ENCODE measurements at places on chromosomes 6 and 20.

- DNase-seq: no peak
Measured at GRCh38 chr6:119440953-119441352, 91.4 kb upstream of the MAN1A1 start.

- peak; percentile 54 for DNase-seq
Measured at GRCh38 chr6:63636518-63637021, 968 bp downstream of the PHF3 start.

DNA sequence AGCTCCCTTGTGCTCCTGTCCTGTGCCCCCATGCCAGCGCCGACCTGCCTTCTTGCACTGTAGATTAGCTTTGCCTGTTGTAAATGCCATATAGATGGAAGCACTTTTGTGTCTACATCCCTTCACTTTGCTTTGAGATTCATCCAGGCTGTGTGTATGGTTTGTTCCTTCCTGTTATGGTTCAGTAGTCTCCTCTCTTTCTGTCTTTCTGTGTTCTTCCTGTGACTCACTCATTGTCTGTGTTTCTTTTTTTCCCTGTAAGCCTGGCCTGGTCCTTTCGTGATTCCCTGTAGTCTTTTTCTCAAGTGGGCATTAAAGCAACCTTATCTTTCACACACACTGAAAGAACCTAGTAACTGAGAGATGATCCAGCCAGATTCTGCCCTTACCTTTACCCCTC lies 66.6 kb downstream of the JARID2 start:
- DNase-seq: no peak

DNA sequence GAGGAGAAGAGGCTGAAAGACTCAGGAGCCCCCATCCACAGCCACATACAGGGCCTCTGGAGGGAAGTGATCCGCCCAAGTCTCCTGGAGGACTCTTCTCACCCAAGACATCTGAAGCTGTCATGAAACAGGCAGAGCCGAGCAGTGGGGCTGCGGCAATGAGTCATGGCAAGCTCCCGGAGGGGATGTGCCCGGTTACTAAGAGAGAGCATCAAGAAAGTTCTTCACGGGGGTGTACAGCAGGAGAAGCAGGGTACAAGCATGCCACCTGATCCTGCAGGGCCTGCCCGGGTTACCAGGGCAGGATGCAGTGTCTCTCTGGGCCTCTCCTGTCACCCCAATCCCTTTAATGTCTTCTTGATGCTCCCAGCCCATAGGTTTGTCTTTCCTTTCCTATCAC lies 21.1 kb downstream of the TRIM26 start:
- DNase-seq: no peak

GRCh38 chr6:8335381-8335780 lies 100.0 kb downstream of the SLC35B3 start:
- DNase-seq: no peak

DNA sequence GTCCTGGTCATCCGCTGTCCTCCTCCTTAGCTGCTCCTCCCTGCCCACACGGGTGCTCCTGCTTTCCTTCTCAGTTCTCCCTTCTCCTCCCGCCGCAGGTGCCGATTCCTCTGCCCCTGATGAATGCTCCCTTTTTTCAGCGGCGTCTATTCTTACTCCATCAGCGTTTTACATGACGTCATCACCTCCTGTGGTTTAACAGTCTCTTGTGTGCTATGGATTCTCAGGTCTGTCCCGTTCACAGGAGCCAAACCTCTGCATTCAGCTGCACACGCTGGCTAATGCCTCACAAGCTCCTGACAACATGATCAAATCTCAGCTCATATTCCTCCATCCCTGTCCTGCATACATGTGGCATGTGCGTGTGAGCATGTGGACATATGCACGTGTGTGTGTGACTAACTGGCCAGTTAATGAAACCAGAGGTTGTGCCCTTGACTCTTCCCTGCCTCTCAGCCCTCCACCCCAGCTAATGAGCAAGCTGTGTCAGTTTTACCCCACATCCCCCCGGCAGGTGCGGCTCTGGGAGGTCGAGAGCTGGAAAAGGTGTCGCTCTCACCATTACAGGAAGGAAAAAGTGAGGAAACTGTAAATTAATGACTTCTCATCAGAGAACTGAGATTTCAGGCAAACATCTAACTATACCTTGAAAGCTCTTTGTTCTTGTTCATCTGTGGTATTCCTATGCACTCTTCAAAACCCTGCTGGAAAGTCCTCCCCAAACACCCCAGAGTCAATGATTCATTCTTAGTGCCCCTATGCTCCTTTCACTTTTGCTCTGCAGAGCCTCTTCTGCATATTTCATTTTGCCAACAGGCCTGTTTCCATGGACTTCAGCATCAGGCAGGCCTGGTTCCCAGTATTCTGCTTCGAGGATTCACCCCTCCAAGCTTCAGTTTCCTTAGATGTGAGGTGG lies 163.1 kb downstream of the TTLL2 start:
- DNase-seq: no peak

GRCh38 chr6:1423578-1423977 lies 34.2 kb downstream of the FOXF2 start:
- DNase-seq: no peak

DNA sequence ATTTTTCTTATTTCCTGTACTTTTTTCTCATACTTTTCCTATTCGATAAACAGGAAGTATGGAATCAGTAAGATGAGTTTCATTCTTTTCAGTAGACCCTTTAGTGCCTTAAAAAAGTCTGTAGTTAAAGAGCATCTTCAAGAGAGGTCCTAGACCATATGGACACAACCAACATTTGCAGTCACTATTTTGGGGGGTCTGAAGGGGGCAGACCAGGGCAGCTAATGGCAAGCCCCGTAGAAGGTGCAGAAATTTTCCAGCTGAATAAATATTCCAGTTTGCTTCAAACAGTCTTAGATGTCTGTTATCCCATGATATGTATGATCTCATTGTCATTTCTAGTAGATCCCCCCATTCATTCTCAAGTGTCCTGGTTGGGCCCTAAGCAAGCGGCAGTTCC lies 52.8 kb downstream of the MAP3K5 start:
- no peak for DNase-seq

DNA sequence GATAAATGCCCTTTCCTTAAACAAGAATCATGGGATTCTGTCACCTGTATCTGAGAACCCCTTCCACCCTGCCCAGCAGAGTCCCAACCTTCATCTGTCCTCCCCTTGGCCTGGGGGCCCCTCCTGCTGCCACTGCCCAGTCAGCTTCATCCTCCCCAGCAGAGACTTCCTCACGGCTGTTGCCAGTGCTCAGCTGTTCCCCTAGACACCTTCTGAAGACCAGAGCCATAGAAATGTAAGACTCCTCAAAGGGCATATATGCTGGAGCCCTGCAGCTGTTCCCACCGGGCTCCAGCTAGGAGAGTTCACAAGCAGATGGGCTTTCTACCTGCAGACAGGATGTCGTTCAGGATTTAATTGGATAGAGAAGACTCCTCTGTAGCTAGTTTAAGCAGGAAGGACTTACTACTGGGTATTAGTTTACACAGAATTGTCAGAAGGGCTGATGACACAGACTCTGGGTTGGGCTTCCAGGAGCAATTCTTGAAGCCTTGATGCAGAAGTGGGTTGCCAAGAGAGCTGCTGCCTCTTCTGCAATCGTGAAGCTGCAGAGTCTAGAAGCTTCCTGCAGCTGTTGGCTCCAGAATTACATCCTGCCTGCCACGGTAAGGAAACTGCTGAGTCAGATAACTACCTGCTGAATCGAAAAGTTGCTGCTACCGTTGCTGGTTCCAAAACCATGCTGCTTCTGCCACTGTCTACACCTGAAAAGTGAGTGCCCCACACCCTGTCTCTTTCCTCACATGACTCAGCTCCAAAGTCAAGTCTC lies 57.1 kb upstream of the MLN start:
- no peak for DNase-seq

GRCh38 chr6:33143113-33143770 lies 49.0 kb downstream of the COL11A2 start:
- DNase-seq: no peak

DNA sequence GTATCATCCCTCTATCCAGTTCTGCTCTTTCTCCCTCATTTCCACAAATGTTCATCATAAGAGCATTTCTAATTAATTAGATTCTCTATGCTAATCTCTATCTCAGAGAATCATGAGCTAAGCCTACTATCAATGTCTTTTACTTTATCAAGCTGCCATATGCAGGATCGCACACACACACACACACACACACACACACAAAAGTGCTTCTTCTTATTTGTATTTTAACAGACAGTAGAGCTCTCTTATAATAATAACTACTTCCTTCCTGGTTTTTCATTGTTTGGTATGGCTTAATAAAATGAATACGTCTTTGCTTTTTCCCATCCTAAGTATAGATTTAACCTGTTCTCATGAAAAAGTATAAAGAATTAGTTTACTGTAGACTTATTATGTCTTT lies 170.2 kb downstream of the HAO1 start:
- no peak for DNase-seq

- DNase-seq: no peak
Measured at GRCh38 chr6:102327697-102328225, 934.3 kb downstream of the GRIK2 start.

DNA sequence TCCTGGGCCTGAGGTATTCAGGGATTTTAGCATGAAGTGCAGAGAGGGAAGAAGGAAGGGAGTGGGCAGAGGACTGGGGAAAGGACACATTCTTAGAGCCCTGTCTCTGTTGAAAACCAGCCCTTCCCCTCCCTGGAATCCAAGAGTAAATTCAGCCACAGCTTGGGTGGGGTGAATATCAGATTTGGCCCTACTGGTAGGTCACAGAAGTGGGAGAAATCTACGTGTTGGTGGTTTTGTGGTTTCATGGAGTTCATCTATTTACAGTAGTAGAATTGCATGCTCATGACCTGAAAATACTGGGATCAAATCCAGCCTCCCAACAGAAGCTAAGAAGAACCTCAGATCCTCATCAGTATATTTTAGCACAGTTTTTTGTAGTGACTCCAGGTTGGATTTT lies 404.4 kb downstream of the BMP2 start:
- no peak for DNase-seq

- DNase-seq: no peak
Measured at GRCh38 chr6:35687658-35688604, 784 bp downstream of the FKBP5 start.

GRCh38 chr20:48959899-48960550 lies 38.5 kb downstream of the ARFGEF2 start:
- DNase-seq: no peak

DNA sequence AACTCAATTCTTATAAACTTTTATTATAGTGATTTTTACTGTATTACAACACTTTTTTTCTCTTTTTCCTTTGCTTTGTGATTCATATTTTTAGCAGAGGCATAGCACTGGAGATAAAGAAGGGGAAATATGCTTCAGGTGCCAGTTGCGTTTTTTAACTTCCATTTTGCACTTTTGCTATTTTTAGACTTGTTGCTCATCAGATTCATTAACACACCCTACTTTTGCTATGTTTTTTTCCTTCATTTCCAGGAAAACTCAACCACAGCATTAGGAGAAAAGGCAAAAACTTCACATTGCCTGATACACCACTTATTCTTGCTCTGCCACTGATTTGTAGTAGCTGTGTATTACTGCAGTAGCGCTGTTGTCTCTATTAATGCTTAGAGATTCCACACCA lies 8.0 kb upstream of the TMEM30A start:
- DNase-seq: no peak

GRCh38 chr6:131134980-131135243 lies 355 bp upstream of the AKAP7 start:
- DNase-seq: no peak

DNA sequence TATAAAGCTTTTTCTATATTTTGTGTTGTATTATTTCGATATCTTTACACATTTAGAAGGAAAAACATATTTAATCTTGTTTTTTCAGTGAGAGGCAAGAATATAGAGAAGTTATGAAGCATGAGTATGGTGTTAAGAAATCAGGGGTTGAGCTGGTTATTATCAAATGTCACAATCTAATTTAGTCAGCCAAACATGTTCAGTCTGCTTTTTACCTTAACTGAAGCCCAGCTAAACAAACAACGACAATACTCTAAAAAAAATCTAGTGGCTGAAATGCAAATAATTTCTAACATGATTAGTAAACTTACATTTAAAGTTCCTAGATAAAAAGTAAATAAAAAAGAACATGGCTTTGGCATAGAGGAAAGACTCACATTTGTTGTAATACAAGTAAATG lies 433.8 kb upstream of the NRSN1 start:
- DNase-seq: no peak

- no peak for DNase-seq
Measured at GRCh38 chr6:166307082-166308032, 835 bp downstream of the PRR18 start.

DNA sequence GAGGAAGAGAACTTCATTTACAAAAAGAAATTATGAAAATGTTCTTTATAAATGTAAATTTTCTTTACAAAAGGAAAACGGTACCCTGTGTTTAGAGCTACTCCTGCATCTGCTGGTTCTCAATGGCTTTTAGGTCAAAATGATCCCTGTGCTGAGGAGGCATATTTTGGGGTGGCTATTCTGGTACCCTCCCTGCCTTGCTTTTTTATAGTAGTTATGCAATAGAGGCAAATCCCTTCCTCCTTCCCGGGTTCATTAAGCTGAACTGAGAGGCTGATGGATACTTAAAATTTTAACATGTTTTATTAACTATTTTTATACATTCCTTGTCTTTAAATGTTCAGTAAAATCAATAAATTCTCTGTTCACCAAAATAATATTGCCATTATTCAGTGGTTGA lies 38.9 kb downstream of the KLHL32 start:
- no peak for DNase-seq

- no peak for DNase-seq
Measured at GRCh38 chr6:43951756-43952675, 175.2 kb downstream of the MRPL14 start.

DNA sequence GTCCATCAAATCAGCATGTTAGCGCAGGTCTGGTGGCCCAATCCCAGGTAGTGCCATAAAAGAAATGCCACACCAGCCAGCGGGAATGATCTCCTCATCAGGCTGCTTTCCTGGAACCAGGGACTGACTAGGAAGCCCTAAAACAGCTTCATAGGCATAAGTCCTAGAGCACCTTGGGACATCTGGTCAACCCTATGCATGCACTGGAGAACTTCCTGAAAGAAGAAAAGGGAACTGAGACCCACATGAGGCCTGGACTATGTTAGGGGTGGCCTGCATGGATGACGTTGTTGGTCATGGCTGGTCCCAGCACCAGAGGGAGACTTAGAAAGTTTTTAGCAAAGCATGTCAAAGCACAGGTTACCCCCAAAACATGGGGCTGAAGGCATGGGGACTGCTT lies 7.6 kb upstream of the KCNK16 start:
- DNase-seq: no peak

GRCh38 chr6:98516866-98517265 lies 317.5 kb upstream of the POU3F2 start:
- DNase-seq: no peak

Measured in cerebellum (tissue), 4 donors.